Progenitor cell of endocrine pancreas (in vitro differentiated cells): ENCODE measurements at places on chromosomes 16 and 17. TPM values are rescaled to one million over a fixed set of nuclear protein-coding genes. Genes with fewer than 3 reads are reported as not detected.

DNA sequence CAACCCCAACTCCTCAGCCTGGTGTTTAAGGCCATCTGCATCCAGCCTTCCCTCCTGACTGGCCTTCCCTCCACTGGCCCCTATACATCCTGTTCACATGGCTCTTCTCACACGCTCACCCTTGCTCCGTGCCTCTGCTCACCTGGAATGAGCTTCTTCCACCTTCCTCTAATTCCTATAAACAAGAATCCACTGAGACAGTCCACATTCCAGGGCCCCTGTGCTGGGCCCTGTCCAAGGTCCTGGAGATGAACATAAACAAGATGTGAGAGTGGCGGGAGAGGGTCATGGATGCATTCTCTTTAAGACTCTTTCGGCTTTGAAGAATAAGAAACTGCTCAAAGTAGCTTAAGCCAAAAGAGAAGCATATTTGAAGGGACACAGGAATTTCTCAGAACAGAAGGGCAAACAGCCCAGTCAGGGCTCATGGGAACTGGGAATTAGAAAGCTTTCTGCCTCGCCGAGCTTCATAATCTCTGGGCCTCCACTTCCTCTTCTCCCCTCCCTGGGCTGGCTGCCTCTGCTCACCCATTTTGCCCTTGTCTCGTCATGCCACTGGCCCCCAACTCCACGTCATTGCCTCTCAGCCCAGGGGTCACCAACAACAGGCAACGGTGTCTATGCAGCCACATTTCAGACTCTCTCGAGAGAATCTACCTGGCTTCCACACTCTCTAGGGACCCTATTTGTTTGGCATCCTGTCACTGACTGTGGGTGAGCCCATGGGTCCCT, 13.5 kb downstream of the SPPL2C start:
- H3K4me1 ChIP-seq = no peaks in the 10 kb centered on the region
- DNase-seq = peak; percentile 49
- H3K36me3 ChIP-seq = no peaks in the 10 kb centered on the region
- no peak overlapping the region for H3K27ac ChIP-seq

DNA sequence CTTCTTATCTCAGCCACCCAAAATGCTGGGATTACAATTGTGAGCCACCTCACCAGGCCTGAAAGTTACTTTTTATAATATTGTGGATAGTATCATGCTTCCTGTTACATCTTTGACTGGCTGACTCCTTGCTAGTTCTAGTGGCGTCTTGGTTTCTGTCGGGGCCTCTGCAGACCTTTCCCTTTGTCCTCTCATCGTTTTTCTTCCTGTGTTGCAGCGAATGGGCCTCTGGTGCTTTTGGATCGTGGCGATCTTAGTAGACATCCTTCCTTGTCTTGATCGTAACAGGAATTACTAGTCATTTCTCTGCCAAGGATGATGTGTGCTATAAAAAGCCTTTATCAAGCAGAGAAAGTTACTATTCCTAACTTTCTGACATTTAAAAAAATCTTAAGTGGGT, 20.8 kb downstream of the ASPSCR1 start:
- H3K27ac ChIP-seq = no peak overlapping the region
- H3K27me3 ChIP-seq = no peaks in the 10 kb centered on the region
- no peaks in the 10 kb centered on the region for H3K36me3 ChIP-seq
- H3K4me3 ChIP-seq = no peak overlapping the region
- peaks cover 2% of the 10 kb centered on the region for H3K4me1 ChIP-seq
- DNase-seq = no peak

- H3K36me3 ChIP-seq = peaks cover 25% of the 10 kb centered on the region
- H3K27me3 ChIP-seq = no peaks in the 10 kb centered on the region
- H3K4me3 ChIP-seq = no peak overlapping the region
- peak overlapping the region; percentile 8 for H3K27ac ChIP-seq
Measured at GRCh38 chr17:64534187-64534586, 27.4 kb downstream of the CEP95 start.

GRCh38 chr16:2333772-2334379, 6.7 kb downstream of the ABCA3 start:
- H3K27me3 ChIP-seq = peaks cover 61% of the 10 kb centered on the region
- no peaks in the 10 kb centered on the region for H3K36me3 ChIP-seq
- DNase-seq = no peak
- H3K27ac ChIP-seq = no peak overlapping the region

DNA sequence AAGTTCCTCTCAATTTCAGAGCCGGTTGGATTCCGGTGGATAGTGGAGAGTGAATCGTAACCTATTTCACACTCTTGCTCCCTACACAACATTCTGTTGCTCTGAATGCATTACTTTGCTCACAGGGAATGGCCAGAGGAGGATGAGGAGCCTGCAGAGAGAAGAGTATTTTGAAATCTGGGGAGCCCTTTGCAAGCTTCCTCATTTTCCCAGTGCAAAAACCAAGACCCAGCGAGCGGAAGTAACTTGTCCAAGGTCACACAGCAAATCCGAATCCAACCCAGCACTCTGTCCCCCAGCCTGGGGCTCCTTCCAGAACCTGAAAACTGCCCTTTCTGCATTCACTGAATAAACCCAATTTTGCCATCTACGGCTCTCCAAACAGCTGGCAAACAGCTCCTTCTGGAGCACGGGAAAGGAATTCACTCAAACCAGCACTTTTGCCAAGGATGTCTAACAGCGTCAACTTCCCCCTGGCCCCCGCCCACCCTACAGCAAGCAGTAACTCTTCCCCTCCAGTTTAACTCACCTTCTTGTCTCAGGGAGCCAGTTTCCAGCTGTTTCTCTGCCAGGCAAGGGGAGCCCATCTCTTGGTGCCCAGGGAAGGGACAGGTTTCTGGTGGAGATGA, 557 bp downstream of the KCNG4 start:
- no peaks in the 10 kb centered on the region for H3K36me3 ChIP-seq
- DNase-seq = no peak
- H3K27me3 ChIP-seq = peaks cover 40% of the 10 kb centered on the region

Gene TNS4
- total RNA-seq = not detected in 2 replicates

Gene GALR2
- 1.0 and 1.1 TPM in 2 replicates for total RNA-seq

Gene DEXI
- 31.2 and 32.3 TPM in 2 replicates for total RNA-seq

Gene ABCC11
- total RNA-seq = 0.91 and 1.5 TPM in 2 replicates

Gene GGT6
- not detected in 2 replicates for total RNA-seq
